ENCODE measurements at places on chromosomes 5 and 9.

- DNase-seq, result no peak
Observed at GRCh38 chr5:4533457-4534105, 606.5 kb upstream of the ADAMTS16 start.

DNA sequence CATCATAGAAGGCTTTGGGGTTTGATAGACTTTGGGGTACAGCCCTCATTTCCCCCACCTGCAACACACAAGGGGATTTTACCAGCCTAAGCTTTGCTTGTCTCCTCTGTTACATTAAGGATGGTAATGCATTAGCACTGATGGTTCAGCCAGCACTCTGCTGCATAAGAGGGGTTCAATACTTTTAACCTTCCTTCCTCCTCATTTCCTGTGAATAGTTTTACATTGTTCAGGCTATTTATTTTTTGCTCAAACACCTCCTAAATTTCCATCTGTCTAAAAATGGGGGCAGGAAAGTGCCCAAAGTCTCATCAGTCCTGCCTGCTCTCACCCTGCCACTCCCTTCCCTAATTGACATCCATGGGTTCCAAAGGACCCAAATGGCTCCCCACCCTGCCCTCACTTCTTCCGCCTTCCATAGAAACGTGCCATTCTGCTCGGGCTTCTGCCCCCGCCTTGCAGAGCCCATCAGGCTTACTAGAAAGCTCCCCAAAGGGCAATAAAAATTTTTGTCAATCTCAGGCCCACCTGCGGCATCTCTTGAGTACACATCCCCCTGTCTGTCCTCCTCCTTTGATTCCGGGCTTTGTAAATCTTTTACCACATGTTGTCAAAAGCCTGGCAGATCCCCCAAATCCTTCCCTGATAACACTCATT, 239.5 kb upstream of the SLC24A2 start:
- no peak for DNase-seq

GRCh38 chr9:72384710-72385485, 19.9 kb upstream of the ZFAND5 start:
- DNase-seq, result no peak

DNA sequence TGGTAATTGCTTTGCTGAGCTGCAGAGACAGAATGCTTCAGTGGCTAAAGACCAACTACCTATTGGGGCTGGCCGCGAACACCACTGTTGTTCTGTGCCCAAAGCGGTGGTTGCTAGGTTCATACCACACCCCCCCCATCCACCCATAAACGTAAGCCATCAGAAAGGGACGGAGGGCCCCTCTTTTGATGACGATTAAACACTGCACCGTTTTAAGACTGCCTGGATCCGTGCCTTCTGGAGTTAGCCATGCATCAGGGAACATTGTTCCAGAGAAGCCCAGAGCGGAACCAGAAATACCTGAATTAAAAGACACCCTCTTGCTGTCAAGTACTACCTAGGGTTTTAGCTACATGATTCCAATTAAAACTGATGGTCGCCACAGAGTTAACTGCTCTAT, 369.1 kb upstream of the DAP start:
- no peak for DNase-seq

- DNase-seq, result peak; percentile 71
Observed at GRCh38 chr9:130780865-130781504, 54.1 kb upstream of the ABL1 start.

GRCh38 chr5:105218018-105218417, 1655.4 kb upstream of the NUDT12 start:
- DNase-seq, result no peak

All from right forelimb (tissue), 1 donor.